Glutamatergic neuron (in vitro differentiated cells): ENCODE measurements at places on chromosomes 7 and 10. TPM values are rescaled to one million over a fixed set of nuclear protein-coding genes. Genes with fewer than 3 reads are reported as not detected.

- DNase-seq: no peak
Observed at GRCh38 chr10:4947635-4948596, 15.3 kb upstream of the AKR1C1 start.

DNA sequence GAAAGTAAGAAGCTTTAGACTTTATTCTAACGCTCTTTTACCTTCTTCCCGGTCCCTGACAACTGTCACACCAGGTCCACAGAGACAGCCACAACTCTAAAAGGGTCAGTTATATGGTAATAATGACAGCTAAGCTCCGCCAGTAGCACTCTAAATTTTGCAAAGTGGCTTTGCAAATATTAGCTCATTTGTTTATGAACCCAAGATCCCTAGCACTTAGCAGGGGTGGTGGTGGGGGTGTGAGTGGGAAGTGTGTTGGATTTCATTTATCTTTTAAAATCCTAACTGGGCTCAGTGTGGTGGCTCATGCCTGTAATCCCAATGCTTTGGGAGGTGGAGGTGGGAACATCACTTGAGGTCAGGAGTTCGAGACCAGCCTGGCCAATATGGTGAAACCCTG, 34.8 kb upstream of the SDK1 start:
- no peak for DNase-seq

GRCh38 chr10:14667280-14667679, 107.4 kb downstream of the FAM107B start:
- no peak for DNase-seq

PON3 gene
- not detected for total RNA-seq
